ENCODE measurements at places on chromosomes 2 and 18.

DNA sequence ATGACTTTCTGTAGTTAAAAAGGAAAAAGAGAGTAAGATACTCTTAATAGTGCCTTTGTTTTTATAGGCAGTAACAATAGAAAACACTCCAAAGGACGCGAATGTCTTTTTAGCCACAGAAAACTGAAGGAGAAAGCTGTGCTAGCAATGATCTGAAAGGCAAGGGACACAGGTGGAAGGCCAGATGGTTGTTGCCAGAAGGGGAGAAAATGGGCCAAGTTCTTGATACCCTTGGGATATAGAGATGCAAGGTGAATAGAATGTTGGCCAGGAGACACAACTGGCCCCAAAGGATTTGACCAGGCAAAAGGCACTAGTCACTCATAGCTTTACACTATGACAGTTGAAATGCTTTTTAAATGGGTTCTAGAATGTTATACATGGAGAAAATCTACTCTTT lies 180.0 kb downstream of the NRXN1 start:
- no peak for DNase-seq

GRCh38 chr18:56196495-56197225 lies 441.7 kb downstream of the TXNL1 start:
- DNase-seq = no peak

- no peak for DNase-seq
These were observed 4.8 kb upstream of the YES1 start for GRCh38 chr18:816869-817268.

DNA sequence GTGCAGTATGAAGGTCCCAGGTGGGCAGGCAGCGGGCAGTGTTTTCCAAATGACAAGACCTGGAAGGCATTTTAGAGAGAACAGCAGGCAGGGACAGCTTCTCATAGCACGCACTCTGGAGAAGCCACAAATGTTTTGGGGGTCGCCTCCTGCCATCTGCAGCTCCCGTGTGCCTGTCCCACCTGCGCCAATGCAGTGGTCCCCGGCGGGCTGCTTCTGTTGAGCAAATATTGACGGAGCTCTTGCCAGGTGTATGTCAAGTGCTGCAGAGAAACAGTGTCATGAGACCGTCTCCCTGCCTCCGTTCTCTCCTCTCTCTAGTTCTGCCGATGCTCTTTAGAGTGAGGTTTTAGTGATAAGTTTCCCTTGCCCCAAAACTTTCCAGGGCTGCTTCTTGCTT lies 174.8 kb downstream of the LDLRAD4 start:
- no peak for DNase-seq

- DNase-seq = peak; percentile 47
These were observed 49.3 kb upstream of the RAB6D start for GRCh38 chr2:131413148-131413747.

DNA sequence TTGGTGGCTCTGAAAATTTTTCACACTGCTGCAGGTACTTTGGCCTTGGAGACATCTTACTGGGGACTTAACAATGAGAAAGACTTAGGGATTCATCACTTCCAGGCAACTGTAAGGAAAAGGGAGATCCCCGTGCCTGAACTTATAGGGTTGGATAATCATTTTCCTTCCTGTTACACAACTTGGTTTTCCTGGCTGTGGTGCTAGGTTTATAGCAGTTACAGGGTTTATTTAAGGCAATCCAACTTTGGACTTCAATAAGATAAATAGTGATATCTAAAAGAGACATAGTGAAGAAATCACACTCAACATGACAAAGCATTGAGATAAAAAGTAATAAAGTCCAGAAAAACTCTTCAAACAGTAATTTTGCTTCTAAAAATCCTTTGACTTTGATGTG lies 70.2 kb upstream of the RAPH1 start:
- DNase-seq = no peak

DNA sequence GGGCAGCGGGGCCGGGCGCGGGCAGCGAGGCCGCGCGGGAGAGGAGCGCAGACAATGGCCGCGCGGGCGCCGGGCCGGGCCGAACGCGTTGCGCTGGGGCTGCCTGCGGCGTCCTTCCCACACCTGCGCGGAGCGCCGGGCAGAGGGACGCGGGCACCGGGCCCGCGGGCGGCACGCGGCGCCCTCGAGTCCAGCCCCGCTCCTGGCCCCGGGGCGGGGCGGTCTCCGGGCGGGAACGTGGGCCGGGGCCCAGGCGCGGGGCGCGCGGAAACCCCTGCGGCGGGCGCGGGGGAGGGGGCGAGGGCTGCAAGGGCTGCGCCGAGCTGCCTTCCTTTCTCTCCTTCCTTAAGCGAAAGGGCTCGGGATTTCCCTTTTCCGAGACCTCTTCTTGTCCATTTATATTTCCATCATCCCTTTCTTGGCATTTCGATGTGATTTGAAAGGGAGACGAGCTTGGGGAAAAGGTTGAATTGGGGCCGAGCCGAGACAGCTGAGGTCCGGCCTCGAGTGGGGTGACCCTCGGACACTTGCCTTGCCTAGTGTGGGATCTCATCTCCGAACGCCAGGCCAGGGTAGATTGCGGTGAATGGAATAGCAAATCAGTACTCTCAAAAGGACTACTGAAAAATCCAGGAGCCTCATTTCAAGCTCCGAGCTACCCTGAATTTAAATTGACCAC lies 676 bp downstream of the KLHL23 start:
- DNase-seq = no peak

- no peak for DNase-seq
These were observed 142.6 kb downstream of the HDAC4 start for GRCh38 chr2:239258248-239258647.

- DNase-seq = no peak
These were observed 18.0 kb downstream of the RNF125 start for GRCh38 chr18:32036506-32037180.
